GM19239 (cell line): ENCODE measurements at places on chromosomes 16 and 17.
A peak's percentile ranks its signal among the peaks of the same experiment; 100 is the strongest.

DNA sequence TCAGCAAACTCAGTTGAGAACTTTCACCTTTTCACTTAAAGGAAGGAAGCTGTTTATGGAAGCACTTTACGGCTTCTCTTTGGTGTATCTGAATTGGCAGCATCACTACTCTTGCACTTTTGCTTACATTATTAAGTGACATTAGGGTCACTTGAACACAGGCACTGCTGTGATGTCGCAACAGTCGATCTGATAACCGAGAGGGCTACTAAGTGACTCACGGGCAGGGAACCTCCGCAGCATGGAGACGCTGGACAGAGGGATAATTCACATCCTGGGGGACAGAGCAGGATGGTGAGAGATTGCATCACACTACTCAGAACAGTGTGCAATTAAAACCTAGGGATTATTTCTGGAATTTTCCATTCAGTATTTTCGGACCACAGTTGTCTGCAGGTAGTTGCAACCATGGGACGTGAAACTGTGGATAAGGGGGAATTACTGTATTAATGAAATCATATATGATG, 56.5 kb downstream of the DNAH2 start:
- DNase-seq = no peak

- no peak for DNase-seq
These were observed 6.8 kb upstream of the MEAK7 start for GRCh38 chr16:84511180-84511800.

DNA sequence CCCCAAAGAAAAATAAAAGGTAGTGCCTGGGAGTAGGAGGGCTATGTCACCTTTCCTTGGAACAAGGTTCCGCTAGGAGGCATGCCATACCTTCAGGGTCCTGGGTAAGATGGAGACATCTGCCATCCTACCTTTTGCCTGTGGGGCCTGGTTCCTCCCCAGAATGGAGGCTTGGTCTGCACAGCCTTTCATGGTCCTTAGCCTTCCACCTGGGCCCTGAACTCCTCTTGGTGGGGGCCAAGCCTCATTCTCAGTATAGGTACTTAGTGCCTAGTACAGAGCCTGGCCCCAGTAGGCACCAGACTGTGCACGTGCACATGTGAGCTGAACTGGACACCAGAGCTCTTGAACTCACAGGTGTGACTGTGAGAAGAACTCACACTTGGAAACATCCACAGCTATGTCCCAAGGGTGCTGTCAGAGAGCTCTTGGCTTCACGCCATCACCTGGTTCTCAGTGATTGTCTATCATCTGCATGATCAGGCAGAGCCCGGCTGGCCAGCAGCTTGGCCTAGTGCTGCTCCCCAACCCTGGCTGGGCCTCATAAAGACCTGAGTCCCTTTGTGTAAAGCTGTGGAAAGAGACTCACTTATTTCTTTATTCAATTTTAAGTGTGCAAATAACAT, 143.2 kb downstream of the SOCS1 start:
- no peak for DNase-seq

- DNase-seq = no peak
These were observed 7.2 kb downstream of the TP53I13 start for GRCh38 chr17:29575511-29576213.

- no peak for DNase-seq
These were observed at the start of gene KRTAP2-3 for GRCh38 chr17:41060052-41060604. Gene KRTAP2-3, minus strand, starts transcription at chr17:41060114. Its CDS starts 64 bp downstream, at chr17:41060050.

DNA sequence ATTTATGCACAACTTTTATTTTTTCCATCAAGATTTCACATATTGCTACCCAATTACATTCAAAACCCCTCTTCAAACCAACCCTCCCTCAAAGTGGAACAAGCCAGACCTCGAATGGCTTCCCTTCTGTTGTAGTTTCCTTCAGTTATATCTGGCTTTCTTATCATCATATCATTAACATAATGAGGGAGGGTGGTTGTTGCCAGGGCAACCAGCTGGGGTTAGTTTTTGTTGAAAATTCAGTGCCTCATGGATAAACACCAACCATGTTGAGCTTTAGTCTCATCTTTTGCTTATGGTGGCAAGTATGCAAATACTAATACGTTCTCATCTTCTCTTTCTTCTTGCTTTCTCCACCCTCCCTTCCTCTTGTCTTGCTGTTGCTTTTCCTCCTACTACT, 359.7 kb downstream of the CDH11 start:
- no peak for DNase-seq

- no peak for DNase-seq
These were observed 21.8 kb upstream of the GAN start for GRCh38 chr16:81292936-81293335.

DNA sequence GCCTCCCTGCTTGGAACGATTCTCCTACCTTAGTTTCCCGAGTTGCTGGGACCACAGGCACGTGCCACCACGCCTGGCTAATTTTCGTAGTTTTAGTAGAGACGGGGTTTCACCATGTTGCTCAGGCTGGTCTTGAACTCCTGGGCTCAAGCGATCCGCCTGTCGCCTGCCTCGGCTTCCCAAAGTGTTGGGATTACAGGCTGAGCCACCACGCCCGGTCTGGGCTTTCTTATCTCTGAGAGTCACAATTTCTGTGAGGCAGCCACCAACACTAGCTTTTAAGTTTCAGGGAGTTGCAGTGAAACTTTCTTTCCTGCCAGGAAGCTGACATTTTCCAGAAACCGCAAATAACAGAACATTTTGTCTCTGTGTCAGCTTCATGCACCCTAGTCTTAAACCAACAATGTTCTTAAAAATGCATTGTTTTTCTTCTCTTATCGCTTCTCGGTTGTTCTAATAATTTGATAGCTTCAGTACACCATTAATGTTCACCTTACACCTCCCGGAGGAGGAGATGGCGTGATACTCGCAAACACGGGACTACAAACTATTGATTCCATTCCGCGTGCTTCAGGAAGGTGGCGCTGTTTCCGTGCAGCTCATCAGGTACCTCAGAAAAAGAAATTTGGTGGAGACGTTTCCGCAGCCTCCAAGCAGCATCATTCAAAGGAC, 7.4 kb upstream of the DHRS7B start:
- peak; percentile 56 for DNase-seq

- peak; percentile 40 for DNase-seq
These were observed 4.0 kb upstream of the RPL38 start for GRCh38 chr17:74199306-74200092.

DNA sequence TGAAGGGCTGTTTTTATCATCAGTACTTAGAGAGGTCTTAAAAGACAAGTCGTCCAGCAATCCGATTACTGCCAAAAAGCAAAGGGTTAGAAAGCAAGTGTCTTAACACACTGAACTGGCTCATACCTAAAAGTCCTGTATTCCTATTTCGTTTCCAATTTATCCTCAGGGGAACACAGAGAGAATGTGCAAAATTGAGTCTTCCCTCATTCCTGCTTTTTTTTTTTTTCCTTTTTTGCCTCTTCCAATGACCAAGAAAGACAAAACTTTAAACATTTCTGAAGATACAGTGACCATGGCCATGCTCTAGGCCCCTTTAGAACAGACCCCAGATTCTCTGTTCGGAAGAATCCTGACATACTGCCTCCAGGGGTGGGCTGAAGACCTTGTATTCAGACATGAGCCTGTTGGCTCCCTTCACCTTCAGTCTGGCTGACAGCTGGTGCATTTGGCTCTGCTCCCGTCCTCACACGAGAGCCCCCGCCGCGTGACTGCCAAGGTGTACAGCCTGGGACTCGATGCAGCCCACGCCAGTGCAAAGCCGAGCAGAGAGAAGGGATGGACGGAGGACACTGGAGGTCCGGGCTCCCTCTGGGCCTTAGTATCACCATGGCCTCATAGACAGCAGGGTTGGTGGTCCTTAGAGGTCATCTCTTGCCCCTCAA, 47.0 kb downstream of the COTL1 start:
- no peak for DNase-seq

DNA sequence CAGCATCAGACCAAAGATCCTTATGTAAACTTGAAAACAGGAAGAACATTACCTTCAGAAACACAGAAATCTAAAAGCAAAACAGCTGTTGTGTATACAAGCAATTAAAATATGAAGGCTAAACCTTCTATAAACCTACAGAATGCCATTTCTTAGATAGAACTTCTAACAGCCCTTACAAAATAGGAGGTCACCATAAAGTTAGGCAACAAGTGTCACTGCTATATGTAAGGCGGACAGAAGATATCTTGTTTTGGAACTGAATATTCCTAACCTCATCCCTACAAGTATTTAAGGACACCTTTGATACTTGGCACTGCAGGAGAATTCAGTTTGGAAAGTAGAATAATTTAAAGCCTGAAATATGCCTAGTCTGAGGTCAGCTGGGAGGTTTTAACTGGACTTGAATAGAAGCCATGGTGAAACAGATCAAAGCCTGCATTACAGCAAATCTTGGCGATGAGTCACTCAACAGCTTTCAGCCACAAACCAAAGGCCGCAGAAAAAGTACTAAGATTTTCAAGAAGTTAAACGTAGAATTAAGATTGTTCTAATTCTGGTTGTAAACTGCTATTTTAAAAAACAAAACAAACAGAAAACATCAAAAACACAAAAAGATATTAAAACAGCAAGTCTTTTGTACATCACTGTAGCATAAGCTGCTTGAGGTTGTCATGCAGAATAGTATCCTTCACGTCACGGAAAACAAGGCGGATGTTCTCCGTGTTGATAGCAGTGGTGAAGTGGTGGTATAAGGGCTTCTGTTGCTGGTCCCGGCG, 42.7 kb downstream of the GNA13 start:
- DNase-seq = no peak

GRCh38 chr17:45757431-45758218, 26.5 kb upstream of the CRHR1 start:
- DNase-seq = no peak

DNA sequence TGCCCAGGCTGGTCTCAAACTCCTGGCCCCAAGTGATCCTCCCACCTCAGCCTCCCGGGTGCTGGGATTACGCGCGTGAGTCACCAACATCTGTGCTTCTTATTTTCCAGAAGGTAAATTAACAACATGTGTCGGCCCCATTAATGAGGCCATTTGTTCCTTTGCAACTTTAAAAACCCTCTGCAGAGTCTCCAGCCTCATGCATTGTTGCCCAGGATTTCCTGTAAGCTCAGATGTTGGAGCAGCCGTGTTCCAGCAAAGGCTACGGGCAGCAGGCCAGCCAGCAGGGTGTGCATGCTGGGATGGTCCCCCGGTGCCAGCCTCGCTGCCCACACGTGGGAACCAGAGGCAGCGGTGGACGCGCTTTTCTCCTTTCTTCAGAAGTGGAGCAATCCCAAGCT, 19.1 kb upstream of the HEXD start:
- DNase-seq = no peak

DNA sequence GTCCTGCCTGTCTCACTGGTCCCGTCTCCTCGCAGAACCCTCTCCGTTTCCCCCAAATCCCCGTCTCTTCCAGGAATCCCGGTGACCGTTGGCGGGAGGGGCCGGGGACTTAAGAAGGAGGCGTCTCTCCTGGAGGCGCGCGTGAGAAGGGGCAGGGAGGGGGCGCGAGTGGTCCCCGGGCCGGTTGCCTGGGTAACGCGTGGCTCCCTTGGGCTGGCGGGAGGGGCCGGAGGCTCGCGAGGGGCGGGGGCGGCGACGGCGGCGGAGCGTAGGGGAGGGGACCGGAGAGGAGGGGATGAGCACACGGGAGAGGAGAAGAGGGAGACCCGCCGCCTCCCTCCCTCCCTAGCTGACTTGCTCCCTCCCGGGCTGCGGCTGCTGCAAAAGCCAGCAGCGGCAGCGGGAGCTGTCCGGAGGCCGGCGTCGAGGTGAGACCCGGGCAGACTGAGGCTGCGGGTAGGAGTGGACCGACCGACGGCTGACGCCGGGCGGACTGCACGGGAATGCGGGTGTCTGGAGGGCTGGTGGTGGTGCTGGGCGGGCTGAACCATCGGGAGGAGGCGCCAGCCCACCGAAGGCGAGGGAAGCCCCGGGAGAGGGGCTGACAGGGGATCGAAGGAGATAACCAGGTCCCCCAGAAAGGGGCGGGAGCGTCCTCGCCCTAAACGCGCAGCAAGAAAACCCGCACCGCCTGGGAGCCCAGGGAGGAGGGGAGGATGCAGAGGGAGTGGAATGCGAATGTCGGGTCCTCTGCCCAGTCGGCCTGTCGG, at the start of gene PRRT2:
Gene PRRT2 (plus strand): TSS at position 298 of the 770 bp plus-strand sequence. CDS start 862 bp downstream, outside the sequence.
- DNase-seq = no peak

- no peak for DNase-seq
These were observed 7.9 kb upstream of the DHRS11 start for GRCh38 chr17:36583787-36584186.

GRCh38 chr17:51733166-51733565, 425.3 kb downstream of the CA10 start:
- DNase-seq = no peak

GRCh38 chr16:5073279-5073629, 1.6 kb downstream of the ALG1 start:
- no peak for DNase-seq

DNA sequence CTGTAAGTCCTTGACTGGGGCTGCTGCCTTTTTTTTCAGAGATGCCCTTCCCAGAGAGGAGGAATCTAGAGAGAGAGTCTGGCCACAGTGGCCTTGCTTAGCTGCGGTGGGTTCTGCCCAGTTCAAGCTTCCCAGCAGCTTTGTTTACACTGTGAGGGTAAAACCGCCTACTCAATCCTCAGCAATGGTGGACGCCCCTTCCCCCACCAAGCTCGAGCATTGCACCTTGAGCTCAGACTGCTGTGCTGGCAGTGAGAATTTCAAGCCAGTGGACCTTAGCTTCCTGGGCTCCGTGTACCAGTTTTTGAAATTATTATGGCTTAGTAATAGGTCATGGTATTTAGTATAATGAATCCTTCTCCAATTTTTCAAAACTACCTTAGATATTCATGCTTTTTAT, 395.4 kb downstream of the NPIPA7 start:
- DNase-seq = no peak

GRCh38 chr16:13013043-13013442, 111.6 kb downstream of the SHISA9 start:
- DNase-seq = no peak

GRCh38 chr17:33983824-33984574, 271.1 kb upstream of the CCL2 start:
- no peak for DNase-seq

DNA sequence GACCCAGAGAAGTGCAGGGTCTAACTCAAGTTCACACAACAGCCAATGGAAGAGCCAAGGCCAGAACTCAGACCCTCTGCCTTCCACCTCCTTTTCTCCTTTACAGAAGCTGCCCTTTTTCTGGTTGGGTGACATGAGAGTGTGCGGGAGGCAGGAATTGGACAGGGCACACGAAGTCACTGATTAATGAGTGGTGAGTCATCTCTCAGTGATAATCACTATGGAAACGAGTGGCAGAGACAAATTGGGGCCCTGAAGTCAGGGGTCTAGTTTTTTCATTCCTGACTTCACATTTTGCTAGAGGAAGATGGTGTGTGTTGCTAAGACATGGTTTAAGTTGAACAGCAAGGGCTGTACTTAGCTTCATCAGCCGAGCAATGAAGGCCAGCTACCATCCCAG, 312.7 kb upstream of the CCL2 start:
- DNase-seq = no peak

GRCh38 chr16:82880346-82880745, 253.6 kb downstream of the CDH13 start:
- no peak for DNase-seq

GRCh38 chr16:67847064-67847861, at the start of gene CENPT:
Gene CENPT, minus strand, starts transcription at chr16:67847693. Its CDS starts 13,834 bp downstream, at chr16:67833859.
- peak; percentile 69 for DNase-seq

DNA sequence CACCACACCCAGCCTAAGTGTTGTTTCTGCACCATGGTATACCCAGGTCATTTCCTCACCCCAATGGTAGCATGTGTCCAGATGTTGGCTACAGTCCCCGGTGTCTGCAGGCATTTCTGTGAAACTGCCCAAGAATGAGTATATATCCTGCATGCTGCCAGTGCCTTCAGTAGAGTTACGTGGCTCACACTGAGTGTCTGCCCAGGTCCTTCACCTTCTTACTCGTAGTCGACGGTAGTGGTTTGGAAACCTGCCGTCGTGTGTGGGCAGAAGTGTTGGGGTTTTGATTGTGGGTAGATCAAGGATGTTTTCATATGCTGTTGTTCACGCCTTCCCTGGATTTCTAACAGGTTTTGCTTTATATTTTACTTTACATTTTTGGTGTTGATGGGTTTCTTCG, 16.8 kb downstream of the TCF25 start:
- no peak for DNase-seq
